ENCODE measurements at places on chromosomes 5 and 9.

DNA sequence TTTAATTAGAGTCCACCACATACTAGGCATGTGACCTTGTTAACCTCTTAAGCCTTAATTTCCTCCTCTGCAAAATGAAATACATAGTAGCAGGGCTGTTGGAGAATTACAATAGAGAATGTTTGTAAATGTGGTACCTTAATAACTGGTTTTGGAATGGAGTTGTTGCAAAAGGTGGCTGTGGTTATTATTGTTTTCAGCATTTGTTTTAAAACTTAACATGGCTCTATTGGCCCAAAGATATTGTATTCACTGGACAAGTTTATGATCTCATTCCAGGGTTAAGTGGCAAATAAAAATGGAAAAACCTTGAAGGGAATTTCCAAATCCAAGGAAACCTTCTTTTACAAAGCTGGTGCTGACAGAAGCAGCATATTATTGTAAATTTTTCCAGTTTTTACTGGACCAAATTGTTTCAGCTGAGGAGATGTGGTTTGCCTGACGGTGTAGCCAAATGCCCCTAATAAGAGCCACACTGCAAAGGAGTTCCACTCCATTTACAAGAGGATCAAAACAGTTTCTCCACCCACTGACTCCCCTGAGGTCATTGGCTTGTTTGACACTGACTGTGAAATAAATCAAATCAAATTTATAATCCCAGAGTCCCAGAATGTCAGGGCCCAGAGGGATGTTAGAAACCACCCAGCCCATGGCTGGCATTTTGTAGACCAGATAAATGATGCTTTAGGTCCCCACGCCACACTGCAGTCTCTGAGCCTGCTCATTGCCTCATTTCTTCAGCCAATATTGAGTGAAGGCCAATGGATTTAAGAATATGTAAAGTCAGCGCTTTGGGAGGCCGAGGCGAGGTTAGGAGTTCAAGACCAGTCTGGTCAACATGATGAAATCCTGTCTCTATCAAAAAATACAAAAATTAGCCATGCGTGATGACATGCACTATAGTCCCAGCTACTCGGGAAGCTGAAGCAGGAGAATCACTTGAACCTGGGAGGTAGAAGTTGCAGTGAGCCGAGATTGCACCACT is 45.2 kb downstream of the ADRA1B start:
- no peak for DNase-seq

DNA sequence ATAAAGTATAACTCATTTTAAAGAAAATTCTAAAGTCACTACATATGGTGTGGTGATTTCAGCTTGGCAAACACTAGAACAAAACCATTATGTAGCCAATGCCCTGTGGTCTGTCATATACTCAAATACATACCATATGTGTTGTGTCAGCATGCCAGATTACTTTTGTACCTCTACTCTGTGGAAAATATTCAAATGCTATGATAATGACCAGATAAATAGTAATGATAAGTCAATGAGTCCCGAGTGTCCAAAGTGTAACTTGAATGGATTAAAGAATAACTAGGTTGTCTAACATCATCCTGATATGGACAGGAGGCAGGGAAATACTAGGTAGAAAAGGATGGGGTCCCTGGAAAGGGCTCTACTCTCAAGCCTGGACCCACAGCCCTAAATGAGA is 58.0 kb upstream of the IL6ST start:
- DNase-seq = no peak

DNA sequence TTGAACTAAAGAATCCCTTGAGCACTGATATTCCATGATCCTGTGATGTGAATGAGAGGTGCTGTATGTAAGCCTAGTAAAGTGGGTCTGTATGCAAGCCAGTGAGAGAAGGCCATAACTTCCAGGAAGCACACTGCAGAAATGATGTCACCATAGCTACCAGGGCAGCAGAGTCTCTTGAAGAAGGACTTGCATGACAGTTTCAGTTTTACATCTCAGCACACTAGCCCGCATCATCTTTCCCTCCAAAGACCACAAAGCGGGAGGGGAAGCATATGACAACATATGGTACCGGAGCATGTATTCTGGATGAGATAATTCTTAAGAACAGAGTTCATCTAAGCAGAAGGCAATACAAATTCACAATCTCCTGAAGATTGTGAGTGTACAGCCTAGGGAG is 37.6 kb upstream of the MAST4 start:
- DNase-seq = no peak

DNA sequence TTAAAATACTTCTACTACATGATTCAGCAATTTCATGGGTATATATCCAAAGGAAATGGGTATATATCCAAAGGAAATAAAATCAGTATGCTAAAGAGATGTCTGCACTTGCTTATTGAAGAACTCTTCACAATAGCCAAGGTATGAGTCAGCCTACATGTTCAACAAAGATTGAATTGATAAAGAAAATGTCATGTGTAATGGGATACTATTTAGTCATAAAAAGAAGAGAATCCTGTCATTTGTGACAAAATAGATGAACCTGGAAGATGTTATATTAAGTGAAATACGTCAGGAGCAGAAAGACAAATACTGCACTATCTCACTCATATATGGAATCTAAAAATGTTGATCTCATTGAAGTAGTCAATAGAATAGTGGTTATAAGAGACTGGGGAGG is 944.5 kb upstream of the CTNND2 start:
- no peak for DNase-seq

DNA sequence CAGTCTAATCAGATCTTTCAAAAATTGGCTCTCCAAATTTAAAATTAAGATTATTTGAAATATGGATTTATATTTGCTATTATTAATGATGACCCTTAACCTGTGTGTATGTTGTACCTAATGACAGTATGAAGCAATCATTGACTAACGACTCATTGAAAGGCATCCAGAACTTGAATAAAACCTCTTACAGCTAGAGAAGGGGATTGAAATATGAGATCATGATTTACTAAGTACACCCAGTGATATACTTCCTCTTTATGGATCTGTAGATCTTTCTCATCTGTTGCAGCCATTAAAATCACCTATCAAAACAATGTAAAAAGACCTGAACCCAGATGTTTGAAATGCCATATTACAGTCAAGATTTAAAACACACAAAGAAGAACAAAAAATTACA is 126.5 kb downstream of the RPS23 start:
- no peak for DNase-seq

- DNase-seq = no peak
These were observed 92.8 kb downstream of the GABRG2 start for GRCh38 chr5:162160401-162160800.

GRCh38 chr5:80069251-80069800 is 34.2 kb downstream of the THBS4 start:
- DNase-seq = no peak

- no peak for DNase-seq
These were observed 76.2 kb upstream of the CHD1 start for GRCh38 chr5:99004960-99005359.

GRCh38 chr5:149126906-149127305 is 14.4 kb upstream of the ABLIM3 start:
- DNase-seq = no peak

DNA sequence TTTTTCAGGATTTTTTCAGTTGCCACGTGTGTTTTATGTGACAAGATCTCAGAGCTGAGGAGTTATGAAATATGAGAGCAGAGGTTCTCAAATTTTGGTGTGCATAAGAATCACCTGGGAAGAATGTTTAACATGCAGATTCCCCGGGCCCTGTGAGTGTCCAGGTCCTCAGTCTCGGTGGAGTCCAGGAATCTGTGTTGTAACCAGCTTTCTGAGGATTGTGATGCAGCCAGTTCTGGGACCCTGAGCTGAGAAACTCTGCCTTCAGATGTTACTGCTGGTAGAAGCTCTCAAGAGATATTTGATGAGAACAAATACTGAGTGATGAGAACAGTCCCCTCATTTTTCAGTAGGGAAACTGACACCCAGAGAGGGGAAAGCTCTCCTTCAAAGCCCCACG is 102.8 kb upstream of the SAP30L start:
- DNase-seq = no peak

DNA sequence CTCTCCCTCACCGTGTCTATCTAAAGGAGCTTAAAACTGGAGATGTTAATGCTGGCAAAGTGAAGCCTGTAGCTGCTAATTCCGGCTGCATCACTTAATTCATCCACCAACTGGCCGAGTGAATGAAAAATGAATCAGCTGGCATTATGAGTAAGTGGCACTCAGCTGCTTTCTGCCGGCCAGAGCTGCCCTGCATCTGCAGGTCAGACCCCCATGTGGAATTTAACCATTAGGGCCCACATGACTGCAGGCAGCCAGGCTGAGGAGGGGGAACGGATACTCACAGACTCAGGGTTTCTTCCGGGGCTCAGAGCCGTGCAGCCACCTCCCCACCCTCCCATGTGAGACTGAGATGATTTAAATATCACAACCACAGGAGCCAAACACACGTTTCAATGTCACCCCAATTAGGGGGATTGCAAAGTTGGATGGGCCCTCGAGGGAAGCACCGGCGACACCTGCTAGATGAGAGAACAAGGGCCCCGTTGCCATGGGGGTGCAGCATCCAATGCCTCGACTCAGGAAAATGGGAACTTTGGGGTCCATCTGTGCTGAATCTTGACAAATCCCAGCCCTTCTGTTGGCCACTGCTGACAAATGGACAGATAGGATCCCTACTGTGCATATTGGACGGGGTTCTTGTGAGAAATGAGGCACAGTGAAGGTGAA is 115.6 kb upstream of the ALDH1B1 start:
- no peak for DNase-seq

DNA sequence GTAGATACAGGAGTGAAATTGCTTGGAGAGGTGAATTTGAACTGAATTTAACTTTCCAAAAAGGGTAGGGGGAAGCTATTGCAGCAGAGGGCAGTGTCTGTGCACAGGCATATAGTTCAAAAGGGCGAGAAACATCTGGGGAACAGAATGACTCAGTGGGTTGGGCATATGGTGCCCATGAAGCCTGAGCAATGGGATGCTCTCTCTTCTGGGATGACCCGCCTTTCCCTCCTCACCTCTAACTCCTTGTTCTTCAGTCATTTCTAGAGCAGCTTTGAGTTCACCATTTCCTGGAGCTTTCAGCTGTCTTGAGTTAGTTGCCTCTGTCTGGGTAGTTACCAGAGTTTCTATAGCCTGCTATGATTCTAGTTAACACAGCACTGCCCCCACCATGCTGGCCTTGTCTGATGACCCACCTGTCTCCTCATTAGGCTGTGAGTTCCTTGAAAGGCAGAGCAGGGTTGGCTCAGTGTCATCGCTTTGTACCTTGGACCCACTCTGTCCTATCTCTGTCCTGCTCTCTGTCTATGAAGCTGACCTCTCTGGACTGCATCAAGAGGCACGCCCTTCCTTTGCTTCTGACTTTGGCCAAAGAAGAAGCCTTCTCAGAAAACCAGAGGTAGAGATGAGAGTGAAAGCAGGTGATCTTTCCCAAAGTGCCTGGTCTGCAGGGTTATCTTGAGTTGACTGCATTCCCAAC is 299.6 kb upstream of the KLF4 start:
- no peak for DNase-seq

GRCh38 chr5:56637321-56637920 is 177.9 kb upstream of the MAP3K1 start:
- DNase-seq = no peak

GRCh38 chr5:31574772-31575171 is 42.7 kb downstream of the C5orf22 start:
- no peak for DNase-seq

DNA sequence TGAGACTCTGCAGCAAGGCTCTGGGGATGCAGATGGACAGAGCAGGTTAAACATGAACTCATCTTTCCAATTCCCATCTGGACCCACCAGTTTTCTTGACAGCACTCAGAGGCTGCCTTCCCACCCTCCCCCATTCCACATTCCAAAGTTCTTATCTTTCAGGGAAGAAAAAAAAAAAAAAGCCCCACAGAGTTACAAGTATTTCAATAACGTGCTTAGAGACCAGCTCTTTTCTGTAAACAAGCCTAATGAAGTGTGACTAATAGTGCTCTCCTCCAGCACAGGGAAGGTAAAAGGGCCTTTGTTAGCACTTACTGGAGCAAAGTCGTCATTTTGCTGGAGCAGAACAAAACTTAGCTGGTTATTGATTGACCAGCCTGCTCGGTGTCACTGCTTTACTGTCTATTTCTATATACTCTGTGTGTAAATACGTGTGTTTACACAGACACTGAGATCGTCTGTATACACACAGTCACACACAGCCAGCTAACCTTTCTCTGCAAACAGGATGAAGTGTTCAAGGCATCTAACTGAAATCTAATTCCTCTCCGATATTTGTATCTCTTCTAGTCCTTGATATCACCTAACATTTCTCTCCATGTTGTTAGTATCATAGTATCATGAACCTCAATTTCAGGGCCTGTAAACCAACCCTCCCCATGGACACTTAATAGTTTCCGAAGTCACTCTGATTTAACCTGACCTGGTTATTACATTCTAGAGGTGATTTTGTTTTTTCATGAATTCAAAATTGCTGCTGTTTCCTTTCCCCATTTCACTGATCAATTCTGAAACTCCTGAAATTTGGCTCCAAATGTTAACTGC is 84.9 kb downstream of the ZNF608 start:
- DNase-seq = peak; percentile 75

DNA sequence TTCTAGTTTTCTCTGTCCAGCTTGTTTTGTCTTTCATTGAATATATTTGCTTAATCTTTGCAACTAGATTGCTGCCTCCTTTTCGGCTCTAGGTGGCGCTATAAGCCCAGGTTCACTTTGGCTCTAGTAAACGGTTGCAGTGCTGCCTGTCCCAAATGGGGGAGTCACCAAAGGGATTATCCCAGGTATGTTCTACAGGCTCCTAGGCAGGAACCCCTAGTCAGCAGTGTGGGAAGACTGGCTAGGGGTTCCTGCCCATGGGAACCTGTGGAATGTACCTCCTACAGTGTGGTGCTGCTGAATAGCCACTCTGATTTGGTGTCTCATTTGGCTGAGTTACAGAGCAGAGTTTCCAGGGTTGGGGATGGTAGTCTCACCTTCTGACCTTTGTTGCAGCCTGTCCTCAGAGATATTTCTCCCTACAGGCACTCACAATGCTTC is 85.2 kb downstream of the ARSB start:
- DNase-seq = peak; percentile 33

- DNase-seq = no peak
These were observed 154.9 kb downstream of the TENT4A start for GRCh38 chr5:6868171-6868570.

- no peak for DNase-seq
These were observed 15.7 kb upstream of the AIF1L start for GRCh38 chr9:131080589-131080988.

GRCh38 chr9:108786901-108787689 is 68.7 kb downstream of the ACTL7B start:
- DNase-seq = peak; percentile 48

- no peak for DNase-seq
These were observed 82.7 kb downstream of the SFXN1 start for GRCh38 chr5:175561085-175561484.

DNA sequence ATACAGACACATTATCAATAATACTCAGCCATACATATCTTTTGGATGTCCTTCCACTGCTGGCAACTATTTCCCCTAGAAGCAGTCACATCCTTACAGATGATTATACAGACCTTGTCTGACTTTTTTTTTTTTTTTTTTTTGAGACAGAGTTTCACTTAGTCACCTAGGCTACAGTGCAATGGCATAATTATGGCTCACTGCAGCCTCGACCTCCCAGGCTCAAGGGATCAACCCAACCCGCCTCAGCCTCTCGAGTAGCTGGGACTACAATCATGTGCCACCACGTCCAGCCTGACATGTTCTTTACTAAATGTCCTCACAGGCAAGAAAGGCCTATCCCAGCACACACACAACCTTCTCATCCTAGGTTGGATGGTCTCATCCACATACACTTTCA is 24.0 kb downstream of the NR6A1 start:
- DNase-seq = no peak
